Epithelial cell of prostate (primary cell): ENCODE measurements at places on chromosomes 16 and 17.

- no peak for DNase-seq
These were observed 13.5 kb downstream of the PSMD7 start for GRCh38 chr16:74309789-74310781.

- DNase-seq = no peak
These were observed 58.5 kb downstream of the ADAMTS18 start for GRCh38 chr16:77376358-77376757.

GRCh38 chr16:68299571-68300453, 10.9 kb downstream of the SLC7A6OS start:
- DNase-seq = peak; percentile 54

GRCh38 chr17:38889745-38890409, 20.0 kb downstream of the LASP1 start:
- DNase-seq = no peak

GRCh38 chr17:66959641-66960375, 4.7 kb upstream of the CACNG4 start:
- DNase-seq = no peak

DNA sequence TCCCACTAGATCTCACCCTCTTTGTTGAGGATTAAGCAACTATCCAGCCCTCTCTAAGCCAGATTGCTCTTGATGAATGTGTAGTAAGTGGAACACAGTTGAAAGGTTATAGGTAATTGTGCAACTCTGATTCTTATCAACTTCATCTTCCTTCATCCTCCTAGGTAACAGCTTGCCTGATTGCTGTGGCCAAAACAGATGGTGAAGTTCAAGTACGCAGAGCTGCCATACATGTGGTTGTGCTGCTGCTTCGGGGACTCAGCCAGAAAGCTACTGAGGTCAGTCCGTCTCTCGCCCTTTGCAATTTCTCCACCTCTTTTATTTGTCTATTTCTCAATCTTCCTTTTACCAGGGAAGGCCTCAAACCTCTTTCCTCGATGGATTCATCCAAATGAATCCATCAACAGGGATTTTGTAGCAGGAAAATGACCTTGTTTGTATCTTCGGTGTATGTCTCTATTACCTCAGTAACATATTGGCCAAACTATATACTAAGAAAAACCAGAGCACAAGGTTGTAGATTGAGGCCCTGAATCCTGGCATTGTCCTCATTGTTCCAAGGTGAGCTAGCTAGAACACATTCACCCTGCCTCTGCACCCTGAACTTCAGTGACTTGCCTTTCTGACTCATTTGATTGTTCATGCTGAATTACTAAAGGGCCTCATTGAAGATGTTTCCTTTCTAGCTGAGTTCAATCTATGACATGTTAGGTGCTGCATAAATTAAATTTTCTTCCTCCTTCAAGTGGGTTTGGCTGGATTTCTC, 65.1 kb upstream of the HAS3 start:
- peak; percentile 68 for DNase-seq

GRCh38 chr17:82531431-82531881, 11.9 kb downstream of the FOXK2 start:
- no peak for DNase-seq

GRCh38 chr17:59753522-59754467, 46.3 kb downstream of the VMP1 start:
- peak; percentile 48 for DNase-seq

DNA sequence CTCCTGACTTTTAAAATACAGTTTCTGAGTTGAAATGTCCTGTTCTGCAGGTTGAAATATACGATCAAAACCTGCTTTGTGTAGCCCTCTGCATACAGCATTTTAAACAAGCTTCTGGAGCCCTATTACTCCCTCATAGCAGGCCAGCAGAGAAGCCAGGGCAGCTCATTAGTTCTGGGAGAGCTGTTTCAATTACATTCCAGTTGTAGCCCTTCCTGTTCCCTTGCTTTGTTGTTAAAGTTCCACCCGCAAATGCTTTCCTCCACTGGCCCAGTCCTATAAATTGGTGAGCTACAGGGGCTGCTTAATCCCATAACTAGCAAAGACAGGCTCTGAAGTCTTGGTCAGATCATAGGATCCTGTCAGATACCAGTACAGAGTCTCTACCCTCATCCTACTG, 162.5 kb downstream of the SLC39A11 start:
- no peak for DNase-seq

GRCh38 chr17:65633988-65634387, 72.5 kb upstream of the AXIN2 start:
- peak; percentile 18 for DNase-seq

DNA sequence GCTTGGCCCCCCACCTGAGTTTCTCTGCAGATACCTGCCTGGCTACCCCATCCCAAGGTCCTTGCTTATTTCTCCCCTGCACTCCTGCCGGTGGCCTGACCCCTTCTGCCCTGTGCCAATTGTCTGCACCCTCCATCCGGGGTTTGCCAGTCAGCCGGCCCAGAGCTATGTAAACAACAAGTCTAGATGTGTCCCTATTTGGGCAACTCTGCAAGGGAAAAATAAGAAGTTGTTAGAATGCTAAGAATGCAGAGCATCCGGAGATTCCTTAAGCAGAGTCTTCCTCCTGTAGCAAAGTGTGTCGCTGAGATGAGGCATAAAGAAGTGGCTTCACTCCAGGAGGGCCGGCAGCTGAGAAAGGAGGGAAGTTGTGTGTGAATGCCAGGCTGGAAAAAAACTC, 46.6 kb downstream of the RGS9 start:
- no peak for DNase-seq

DNA sequence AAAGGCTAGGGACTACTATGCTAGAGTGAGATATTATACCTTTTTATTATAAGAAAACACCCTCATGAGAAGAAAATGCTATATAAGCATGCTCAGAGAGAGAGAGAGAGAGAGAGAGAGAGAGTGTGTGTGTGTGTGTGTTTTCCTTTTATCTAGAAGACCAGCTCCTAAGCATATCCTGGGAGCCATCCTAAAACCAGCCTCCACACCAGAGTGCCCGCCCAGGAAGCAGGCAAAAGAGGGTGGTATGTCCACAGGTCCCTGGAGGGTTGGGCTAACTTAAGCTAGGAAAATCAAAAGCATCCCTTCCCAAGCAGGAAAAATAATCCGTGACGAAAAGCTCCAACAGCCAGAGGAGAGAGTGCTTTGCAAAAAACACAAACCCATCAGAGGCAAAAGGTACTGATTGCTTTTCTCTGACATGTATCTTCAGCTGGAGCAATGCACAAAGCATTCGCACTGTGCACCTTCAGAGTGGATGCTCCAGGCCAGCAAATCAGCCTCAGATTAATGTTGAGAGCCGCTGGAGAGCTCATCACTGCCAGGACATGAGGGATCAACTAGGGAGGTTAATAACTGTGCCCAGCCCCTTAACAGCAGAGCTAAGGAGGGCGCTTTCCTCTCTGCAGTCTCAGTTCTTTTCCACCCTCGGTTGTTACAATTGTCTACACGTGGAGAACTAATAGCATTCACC, 125.1 kb downstream of the SLC39A11 start:
- DNase-seq = no peak

- no peak for DNase-seq
These were observed 27.2 kb upstream of the SKAP1 start for GRCh38 chr17:48457080-48457836.

DNA sequence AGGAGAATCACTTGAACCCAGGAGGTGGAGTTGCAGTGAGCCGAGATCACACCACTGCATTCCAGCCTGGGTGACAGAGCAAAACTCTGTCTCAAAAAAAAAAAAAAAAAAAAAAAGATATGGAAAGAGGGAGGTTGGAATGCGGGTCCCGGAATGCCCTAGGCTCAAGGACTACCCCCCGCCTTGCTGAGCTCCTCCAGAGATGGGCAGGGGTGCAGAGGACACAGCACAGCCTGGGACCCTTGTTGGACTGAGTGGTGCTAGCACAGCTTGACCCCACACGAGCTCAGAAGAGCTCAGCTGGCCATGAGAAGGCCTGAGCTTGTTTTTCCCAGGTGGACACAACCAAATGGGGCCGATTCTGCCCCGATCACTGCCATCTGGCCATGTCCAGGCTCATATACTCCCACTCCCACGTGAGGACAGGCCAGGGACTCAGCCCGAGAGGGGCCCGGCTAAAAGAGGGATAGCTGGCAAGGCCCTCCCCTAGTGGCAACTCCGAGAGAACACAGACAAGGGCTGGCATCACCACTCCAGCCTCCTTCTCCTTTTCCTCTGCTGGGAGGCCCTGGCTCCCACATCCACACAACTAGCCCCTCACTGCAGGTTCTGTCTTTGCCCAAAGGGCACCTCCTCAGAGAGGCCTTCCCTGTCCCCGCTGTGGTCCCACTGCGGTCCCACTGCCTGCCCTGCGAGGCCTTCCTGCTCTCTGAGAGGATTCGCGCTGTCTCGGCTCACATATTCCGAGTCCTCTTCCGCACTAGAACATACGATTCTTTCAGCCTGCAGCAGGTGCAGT, 11.0 kb downstream of the SGCA start:
- no peak for DNase-seq

DNA sequence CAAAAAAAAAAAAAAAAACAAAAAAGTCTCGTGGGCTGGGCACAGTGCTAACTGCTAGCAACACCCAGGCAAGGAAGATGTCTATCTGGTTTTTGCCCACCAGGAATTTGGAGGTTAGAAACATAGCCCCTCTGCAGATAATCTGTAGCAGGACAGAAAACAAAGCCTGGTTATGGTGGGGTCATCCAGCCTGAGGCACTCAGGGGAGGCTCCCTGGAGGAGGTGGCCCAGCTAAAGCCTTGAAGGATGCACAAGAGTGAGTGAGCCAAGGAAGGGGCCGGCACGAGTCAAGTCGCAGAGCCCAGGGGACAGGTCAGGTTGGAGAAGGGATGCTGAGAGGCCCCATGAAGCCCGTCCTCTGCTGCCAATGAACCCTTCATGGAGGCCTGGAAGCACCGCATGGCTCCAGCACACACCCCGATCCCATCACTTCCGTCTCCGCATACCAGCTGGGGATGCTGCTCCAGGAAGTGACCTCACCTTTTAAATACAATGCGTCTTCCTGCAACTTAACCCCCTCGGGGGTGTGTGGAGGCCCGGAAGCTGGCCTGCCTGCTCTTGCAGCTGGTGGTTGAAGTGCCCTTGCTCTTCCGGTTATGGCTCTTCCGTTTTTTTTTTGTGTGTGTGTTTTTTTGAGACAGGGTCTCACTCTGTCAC, 86.5 kb downstream of the ENGASE start:
- no peak for DNase-seq

GRCh38 chr16:69095193-69095592, 10.3 kb upstream of the HAS3 start:
- no peak for DNase-seq

GRCh38 chr17:74467221-74467951, 952 bp downstream of the CD300A start:
- DNase-seq = no peak

GRCh38 chr16:26169473-26169872, 477.7 kb downstream of the HS3ST4 start:
- DNase-seq = no peak

GRCh38 chr16:31295206-31295605, 35.4 kb downstream of the ITGAM start:
- DNase-seq = no peak

- no peak for DNase-seq
These were observed 17.0 kb downstream of the BEAN1 start for GRCh38 chr16:66444049-66444481.

DNA sequence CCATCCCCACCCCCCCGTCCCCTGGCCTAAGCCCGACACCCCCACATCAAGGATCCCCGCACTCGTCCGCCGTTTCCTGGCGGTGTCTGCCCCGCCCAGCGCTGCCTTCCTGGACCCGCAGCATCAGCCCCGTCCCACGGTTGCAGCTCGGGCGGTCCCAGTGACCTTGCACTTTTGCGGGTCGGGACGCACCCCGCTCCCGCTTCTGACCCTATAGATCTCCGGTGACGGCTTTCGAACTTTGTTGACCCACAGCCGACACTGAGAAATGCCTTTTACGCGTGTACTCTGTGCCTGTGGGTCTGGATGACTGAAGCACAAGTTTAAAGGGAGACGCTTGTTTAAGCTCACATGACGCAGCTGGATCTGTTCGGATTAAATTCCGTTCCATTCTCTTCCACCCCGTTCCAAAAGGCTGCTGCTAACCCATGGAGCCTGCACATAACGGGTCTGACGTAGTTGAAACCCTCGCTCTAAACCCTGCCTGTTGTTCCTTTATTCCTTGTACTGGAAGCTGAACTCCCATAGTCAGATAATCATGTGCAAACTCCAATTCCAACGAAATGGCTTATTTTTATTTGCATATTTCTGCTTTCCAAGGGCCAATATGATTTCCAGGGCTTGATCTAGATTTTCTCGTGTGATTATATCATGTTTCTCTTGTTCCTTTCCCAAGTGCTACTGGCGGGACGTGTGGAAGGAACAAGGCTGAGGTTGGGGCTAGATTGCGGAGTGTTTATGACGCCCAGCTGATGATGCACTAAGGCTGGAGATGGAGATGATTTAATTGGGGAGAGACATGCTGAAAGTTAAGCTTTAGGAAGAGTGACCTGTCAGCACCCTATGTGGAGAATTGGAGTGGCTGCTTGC, 834 bp downstream of the FLYWCH1 start:
- DNase-seq = no peak

- no peak for DNase-seq
These were observed 55.3 kb downstream of the AKAP1 start for GRCh38 chr17:57140316-57140715.

GRCh38 chr16:77556201-77556873, 121.5 kb upstream of the ADAMTS18 start:
- DNase-seq = no peak

GRCh38 chr17:58032691-58033415, 25.8 kb upstream of the SRSF1 start:
- DNase-seq = no peak

DNA sequence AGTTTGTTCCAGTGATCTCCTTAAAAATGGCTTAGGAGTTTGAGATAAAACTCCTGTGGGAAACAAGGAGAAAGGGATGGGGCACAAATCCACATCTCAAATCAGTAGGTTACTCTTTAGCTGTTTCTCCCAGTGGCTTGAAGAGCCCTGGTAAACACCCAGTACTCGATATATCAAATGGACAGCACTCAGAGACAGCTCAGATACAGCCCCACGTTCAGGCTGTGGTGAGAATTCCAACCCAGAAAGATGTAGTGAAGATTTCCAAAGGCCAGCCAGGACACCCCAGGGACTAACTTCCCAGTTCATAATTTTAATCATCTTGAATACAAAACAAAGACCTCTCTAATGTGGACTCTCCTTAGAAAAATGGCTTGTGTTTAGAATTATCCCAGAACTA, 6.4 kb upstream of the VEZF1 start:
- DNase-seq = no peak

DNA sequence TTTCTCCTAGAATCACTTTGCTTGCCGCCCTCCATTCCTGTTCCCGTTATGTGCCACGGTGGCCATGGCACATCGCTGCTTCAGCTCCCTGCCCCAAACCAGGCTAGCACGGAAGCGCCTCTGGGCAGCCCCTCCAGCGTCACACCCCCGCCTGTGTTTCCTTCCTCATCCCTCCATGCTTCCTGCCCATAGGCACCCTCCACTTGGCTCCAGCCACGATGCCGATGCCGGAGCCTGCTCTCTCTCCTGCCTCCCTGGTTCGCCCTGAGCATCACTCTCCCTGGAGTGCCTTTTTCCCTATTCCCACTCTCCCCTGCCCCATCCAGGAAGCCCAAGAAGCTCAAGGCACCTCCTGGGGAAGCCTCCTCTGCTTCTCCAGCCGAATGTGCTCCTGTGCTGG, 3.2 kb upstream of the ARHGAP23 start:
- DNase-seq = no peak
